ENCODE measurements at places on chromosomes 16 and 17. TPM values are rescaled to one million over a fixed set of nuclear protein-coding genes. Genes with fewer than 3 reads are reported as not detected.

NHLRC4 gene
- total RNA-seq: 0.98 TPM

KRTAP4-3 gene
- not detected for total RNA-seq

GRCh38 chr17:1852327-1852726 lies 22.5 kb downstream of the RPA1 start:
- no peak for DNase-seq
- peaks cover 61% of the 10 kb centered on the region for H3K36me3 ChIP-seq
- no peak overlapping the region for H3K4me3 ChIP-seq
- H3K27me3 ChIP-seq: no peaks in the 10 kb centered on the region

MYL4 gene
- 2.2 TPM for total RNA-seq
